Smooth muscle cell of bladder (primary cell): ENCODE measurements at places on chromosomes 2 and 18. TPM values are rescaled to one million over a fixed set of nuclear protein-coding genes. Genes with fewer than 3 reads are reported as not detected.

The LYPD6 gene
- total RNA-seq, result 0.18 and 0.57 TPM in 2 replicates

The MC2R gene
- not detected in 2 replicates for total RNA-seq

The SIX3 gene
- total RNA-seq, result not detected in 2 replicates

The SGPP2 gene
- not detected in 2 replicates for total RNA-seq

The RMND5A gene
- 19.6 and 20.8 TPM in 2 replicates for total RNA-seq

The UPP2 gene
- not detected in 2 replicates for total RNA-seq

The WDR75 gene
- 42.1 and 44.8 TPM in 2 replicates for total RNA-seq

The COL6A3 gene
- 2,030 and 2,143 TPM in 2 replicates for total RNA-seq

The DPP4 gene
- 235 and 251 TPM in 2 replicates for total RNA-seq

The CDKL4 gene
- total RNA-seq, result 3.4 TPM in 2 replicates
